ENCODE measurements at places on chromosomes 3 and 15.

DNA sequence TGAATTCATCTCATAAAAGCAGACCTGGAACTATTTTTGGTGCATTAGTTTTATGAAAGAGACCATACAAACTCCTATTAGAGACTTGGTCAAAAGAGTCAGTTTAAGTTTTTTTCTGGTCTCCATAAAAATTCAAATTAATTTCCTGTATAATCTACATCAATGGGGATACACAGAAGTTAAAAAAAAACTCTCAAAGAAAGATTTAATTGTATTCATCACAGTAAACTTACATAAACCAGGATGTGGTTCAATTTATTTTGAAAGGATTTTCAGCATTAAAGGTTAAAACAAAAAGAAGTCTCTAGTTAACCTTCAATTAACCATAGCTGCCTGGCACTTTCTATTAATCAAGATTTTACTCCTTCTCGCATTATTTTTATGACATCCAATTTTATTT lies 530.3 kb upstream of the KCNMB2 start:
- DNase-seq: no peak

DNA sequence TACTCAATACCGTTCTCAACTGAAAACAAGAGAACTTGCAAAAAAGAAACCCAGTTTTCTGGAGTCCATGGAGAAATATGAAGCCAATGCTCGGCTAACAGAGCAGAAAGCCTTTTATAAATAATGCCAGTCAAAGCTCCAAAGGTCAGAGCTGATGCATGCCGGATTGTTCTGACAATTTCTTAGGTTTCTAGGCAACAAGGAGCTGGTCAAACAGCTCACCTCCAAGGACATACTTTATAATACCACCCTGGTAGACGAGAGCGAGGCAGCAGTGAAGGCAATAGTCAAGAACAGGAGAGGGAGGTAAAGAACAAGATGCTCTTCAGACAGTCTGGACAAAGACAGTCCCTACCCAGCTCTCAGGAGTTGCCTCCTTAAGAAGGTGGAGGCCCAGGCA lies 111.1 kb downstream of the UBE3A start:
- DNase-seq: no peak

- DNase-seq: no peak
Observed at GRCh38 chr3:162034368-162034767, 537.8 kb downstream of the OTOL1 start.

GRCh38 chr3:69276884-69277283 lies 109.0 kb downstream of the FRMD4B start:
- no peak for DNase-seq

Data from spinal cord (tissue), 10 donors.